ENCODE measurements at places on chromosomes 1 and 21.

- no peak for DNase-seq
Observed at GRCh38 chr1:107533436-107533835, 392.6 kb downstream of the NTNG1 start.

DNA sequence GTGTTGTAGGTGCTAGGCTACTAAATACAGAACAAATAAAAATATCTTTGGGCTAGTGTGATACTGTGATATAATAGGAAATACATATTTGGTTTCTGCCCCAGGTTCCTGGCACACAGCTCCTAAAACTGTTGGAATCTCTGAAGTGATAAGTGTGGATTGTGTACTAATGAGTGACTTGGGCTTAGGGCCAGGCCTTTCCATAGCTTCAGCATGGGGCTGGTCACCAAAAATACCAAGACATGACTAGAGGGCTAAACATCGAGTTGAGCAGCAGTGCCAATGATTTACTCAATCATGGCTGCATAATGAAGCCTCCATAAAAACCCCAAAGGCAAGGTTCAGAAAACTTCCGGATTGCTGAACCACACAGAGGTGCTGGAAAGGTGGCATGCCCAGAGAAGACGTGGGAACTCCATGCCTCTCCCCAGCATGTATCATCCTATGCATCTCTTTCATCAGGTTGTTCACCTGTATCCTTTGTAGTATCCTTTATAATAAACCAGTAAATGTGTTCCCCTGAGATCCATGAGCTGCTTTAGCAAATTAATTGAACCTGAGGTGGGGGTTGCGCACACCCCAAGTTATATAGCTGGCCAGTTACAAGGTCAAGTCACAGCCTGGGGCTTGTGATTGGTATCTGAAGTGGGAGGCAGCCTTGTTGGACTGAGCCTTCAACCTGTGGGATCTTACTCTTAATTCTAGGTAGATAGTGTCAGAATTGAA is 51.6 kb downstream of the ZMYM4 start:
- no peak for DNase-seq

- no peak for DNase-seq
Observed at GRCh38 chr1:47679826-47680225, 242.0 kb downstream of the FOXD2 start.

GRCh38 chr1:117116784-117117130 is 4.8 kb downstream of the TRIM45 start:
- no peak for DNase-seq

- no peak for DNase-seq
Observed at GRCh38 chr1:233916706-233917105, 12.2 kb downstream of the SLC35F3 start.

DNA sequence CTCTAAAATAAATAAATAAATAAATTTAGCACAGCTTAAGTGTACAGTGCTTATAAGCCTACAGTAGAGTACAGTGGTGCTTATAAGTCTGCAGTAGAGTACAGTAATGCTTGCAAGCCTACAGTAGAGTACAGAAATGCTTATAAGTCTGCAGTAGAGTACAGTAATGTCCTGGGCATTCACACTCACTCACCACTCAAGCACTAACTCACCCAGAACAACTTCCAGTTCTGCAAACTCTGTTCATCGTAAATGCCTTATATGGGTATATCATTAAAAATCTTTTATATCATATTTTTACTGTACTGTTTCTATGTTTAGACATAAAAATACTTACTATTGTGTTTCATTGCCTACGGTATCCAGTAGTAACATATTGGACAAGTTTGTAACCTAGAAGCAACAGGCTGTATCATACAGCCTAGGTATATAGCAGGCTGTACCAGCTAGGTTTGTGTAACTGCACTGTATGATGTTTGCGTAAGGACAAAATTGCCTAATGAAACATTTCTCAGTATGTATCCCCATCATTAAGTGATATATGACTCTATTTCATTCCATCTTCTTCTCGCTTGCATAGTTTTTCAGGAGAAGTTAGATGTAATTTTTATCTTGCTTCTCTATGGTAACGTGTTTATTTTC is 14.0 kb upstream of the S100B start:
- DNase-seq, result no peak

GRCh38 chr1:211517006-211517405 is 25.0 kb upstream of the RD3 start:
- no peak for DNase-seq

DNA sequence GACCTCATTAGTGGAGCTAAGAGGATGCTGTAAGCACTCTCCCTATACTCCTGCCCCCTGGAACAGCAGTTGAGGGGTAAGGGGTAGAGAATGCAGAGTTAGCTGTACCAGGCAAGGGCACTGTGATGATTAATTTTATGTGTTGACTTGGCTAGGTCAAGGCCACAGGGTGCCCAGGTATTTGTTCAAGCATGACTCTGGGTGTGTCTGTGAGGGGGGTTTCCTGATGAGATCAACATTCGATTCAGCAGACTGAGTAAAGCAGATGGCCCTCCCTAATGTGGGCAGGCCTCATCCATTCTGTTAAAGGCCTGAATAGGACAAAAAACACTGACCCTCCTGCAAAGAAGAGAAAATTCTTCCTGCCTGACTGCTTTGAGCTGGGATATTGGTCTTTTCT is 110.8 kb downstream of the KCND3 start:
- no peak for DNase-seq

DNA sequence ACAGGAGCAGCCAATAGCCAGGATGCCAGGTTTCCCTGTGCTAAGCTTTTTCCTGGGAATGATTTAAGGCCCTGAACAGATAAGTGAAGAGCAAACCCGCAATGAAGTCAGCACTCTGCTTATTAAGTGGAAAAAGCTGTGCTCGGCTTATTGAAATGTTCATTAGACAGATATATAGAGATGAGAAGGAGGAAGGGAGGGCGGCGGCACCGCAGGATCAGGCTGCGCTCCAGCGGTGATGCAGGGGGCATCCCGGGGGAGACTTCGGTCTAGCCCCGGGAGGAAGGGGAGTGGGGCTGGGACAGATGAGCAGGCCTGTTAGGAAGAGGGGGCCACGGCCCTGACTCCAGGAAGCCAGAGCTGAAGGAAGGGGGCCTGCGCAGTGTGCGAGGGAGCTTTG is 115.0 kb downstream of the TMEM53 start:
- DNase-seq, result no peak

- DNase-seq, result no peak
Observed at GRCh38 chr1:65281846-65282245, 27.5 kb upstream of the DNAJC6 start.

- DNase-seq, result peak; percentile 54
Observed at GRCh38 chr1:9784508-9785133, 39.1 kb downstream of the CLSTN1 start.

DNA sequence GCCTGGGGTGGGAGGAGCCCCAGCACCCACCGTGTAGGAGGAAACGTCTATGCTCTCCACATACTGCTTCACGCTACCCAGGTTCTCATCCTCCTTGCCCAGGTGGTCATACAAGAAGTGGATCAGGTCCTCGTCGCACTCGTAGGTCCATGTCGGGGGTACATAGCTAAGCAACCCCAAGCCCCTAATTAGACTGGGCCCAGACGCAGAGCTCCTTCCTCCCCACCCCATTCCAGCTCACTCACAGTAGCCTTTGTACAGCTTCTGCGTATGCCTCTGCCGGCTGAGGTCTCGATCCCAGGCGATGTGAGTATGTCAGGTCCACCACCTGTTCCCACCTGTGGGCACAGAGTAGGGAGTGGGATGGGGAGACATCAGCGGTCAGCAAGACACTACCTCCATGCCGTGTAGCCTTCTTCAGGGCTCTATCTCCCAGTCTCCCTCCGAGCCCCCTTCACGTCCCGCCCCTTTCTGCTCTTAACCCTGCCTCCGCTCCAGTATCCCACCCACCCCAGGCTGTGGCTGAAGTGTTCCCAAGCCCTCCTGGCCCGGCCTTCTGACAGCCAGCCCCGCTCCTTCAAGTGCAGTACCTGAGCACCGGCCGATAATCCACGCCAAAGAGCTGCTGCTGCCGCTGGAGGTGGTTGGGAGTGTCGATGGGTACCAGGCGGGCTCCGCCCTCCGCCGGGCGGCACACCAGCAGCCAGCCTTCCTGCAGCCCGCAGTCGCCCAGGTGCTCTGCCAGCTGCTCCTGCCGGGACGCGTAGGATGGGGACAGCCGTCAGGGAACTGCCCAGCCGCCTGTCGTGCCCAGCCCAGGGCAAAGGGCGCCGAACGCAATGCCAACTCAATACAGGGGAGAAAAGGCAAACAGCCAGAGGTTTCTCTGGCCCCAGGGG is 919 bp downstream of the HECTD3 start:
- no peak for DNase-seq

- no peak for DNase-seq
Observed at GRCh38 chr1:194358208-194358581, 1171.8 kb upstream of the B3GALT2 start.

DNA sequence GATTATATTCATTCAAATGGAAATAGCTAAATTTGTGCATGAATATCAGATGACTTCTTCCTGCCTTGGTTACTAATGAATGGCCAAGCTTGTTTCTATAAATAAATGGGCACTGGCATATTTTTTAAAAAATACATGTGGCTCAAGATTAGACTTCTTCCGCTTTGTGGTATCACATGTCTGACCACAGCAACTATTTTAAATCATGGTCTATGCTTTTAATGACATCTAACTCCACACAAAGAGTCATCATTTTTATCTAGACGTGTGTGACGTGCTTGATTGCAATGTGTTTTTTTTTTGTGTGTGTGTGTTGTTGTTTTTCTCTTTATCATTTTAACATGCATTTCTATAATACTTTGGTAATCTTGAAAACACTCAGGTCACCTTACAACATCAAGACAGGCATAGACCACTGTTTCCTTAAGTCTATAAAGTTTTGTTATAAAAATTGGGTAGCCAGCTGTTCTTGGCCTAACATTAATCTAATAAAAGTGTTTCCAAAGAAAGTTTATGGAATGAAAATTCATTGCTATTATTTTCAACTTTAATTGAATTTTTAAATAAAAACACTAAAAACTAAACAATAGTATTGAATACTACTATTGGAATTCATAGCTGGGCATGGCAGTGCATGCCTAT is 29.5 kb downstream of the RGS1 start:
- DNase-seq, result no peak

DNA sequence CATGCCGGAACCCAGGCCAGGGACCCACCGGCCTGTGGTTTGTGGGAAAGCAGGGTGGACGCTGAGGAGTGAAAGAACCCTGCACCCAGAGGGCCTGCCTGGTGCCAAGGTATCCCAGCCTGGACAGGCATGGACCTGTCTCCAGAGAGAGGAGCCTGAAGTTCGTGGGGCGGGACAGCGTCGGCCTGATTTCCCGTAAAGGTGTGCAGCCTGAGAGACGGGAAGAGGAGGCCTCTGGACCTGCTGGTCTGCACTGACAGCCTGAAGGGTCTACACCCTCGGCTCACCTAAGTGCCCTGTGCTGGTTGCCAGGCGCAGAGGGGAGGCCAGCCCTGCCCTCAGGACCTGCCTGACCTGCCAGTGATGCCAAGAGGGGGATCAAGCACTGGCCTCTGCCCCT is 18.5 kb downstream of the CSF1 start:
- DNase-seq, result no peak

- no peak for DNase-seq
Observed at GRCh38 chr1:198657550-198658064, 18.8 kb downstream of the PTPRC start.

DNA sequence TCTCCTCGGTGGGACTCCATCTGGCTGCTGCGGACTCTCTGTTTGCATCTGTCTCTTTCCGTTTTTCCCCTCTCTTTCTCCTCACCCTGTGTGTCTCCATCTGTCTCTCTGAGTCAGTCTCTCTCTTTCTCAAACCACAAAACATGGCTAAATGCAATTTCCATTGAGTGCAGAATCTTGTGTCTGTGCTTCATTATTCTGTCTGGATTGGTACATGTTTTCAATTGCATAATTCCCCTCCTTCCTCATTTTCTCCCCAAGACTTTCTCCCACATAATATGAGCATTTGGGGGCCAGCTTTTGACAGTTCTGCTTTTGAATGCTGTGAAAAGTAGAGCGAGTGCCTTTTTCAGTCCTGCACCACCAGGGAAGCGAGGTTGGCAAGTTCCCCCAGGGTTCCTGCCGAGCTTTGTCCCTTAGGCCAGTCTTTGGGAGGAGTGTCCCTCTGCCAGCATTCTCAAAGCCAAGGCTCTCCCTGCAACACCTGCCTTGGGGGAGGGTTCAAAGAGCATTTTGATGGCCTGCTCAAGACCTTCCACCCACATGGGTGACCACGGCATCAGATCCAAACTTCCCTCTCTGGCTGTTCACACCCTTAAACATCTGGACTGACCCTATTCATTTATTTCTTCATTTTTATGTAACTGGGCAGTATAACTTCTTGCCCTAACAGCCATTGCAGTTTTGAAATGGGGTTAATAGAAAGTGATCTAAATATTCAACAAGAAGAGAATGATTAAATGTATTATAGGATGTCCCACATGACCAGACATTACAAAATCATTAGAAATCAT is 32.8 kb upstream of the SCMH1 start:
- DNase-seq, result no peak

DNA sequence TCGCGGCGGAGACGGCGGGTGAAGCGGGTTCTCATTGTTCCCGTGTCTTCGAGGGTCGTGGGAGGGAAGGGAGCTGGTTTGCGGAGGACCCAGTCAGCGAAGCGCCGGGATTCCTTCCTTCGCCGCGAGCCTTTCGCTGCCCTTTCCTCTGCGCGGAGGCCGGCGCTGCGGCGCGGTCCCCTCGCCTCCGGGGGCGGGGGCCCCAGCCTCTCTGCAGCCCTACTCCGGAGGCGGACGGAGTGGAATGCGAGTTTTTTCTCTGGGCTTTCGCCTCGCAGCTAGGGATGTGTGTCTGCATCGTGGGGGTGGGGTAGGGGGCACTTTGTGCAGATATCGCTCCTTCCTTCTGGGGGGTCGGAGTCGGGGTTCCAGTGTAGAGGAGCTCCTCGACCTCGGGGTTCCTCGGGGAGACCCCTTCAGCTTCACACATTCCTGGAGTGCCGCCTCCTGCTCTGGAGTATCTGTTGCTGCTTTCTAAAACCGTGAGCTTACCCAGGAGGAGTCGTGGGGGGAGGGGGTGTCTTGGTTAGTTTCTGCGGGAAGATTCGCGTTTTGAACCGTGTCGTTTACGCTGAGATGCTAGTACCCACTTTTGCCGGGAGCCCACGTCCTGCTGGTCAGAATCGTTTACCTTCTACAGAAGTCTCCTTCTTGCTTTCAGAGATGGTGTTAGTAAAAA is 595 bp downstream of the RNF2 start:
- DNase-seq, result peak; percentile 2

DNA sequence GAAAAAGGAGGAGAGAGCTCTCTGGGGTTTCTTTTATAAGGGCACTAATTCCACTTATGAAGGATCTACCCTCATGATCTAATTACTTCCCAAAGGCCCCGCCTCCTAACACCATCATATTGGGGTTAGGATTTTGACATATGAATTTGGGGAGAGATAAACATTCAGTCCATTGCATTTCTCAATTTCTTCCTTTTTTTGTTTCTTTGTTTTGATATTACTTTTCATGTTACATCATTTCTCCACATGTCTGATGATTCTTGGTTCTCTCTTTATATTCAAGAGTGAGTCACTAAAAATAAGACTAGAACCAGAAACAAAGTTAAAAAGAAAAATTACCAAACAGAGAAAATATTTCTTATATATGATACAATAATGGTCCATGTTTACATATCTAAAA is 63.2 kb upstream of the DUSP10 start:
- no peak for DNase-seq

GRCh38 chr1:55634516-55634915 is 419.4 kb upstream of the USP24 start:
- no peak for DNase-seq
